ENCODE measurements at places on chromosomes 5 and 9.

DNA sequence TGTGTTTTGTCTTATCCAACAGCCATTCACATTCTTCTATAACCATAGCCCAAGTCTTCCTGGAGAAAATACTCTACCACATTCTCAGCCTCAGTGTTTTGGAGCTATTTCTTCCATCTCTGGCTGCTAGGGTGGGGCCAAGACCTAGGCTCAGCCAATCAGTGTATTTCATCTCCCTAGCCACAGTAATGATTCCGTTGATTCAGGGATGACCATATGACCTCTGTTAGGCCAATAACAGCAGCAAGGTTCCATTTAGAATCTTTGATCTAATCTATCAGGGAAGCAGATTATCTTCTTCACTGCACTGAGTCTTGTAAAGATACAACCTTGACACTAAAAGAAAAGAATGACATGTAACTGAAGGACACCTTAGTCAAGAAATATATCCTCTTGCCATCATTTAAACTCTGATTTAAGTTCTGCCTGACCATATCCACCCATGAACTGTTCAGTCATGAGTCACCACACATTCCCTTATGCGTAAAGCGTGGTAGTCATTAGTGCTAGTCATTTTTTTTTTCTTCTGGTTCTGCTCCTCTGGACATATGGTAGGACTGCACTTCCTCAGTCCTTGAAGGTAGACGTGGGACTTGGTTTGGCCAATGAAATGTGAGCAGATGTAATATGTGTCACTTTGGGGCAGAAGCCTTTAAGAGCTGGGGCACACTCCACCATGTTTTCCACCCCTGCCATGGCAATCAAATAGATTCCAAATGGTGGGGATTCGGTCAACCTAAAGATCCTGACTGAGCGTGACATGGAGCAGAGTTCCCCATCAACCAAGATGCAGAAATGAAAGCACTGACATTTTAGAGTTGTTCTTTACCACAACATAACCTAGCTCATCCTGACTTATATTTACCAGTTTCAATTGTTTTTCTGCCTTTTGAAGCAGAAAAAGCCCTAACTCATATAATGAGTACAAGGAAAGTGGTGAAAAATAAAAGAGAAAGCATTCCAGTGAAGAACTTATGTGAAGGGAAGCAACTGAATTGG is 12.7 kb upstream of the PRELID2 start:
- no peak for DNase-seq

DNA sequence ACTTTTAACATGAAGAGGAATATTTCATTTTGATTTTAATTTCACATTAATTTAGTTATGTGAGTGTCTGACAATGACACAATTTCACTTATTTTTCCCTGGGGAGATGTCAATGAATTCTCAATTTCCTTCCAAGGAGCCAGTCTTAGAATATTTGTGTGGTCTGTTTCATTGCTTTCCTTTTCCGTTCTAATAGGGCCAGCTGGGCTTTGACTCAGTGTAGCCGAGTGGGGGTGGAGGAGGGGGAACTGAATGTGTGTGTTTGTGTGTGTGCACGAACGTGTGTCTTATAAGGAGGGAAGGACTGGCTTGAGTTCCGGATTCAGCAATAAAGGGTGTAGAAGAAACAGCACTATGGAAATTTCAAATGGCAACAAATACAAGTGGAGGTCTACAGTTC is 100.0 kb downstream of the BASP1 start:
- no peak for DNase-seq

GRCh38 chr9:109474170-109474569 is 23.9 kb downstream of the PTPN3 start:
- DNase-seq, result no peak

DNA sequence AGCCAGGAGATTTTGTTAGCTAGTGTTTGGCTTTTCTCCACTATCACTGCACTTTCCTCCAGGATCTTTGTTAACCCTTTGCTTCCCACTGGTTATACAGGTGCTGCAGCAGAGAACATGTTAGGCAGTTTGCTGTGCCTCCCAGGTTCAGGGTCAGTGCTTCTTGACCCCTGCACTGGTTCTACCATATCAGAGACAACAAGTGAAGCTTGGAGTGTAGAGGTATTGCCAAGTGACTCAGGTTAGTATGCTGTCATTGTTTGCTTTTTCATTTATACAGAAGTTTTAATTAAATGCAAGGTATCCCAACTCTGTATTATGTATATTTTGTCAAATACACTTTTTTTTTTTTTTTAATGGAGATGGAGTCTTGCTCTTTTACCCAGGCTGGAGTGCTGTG is 68.4 kb downstream of the GAPVD1 start:
- no peak for DNase-seq

DNA sequence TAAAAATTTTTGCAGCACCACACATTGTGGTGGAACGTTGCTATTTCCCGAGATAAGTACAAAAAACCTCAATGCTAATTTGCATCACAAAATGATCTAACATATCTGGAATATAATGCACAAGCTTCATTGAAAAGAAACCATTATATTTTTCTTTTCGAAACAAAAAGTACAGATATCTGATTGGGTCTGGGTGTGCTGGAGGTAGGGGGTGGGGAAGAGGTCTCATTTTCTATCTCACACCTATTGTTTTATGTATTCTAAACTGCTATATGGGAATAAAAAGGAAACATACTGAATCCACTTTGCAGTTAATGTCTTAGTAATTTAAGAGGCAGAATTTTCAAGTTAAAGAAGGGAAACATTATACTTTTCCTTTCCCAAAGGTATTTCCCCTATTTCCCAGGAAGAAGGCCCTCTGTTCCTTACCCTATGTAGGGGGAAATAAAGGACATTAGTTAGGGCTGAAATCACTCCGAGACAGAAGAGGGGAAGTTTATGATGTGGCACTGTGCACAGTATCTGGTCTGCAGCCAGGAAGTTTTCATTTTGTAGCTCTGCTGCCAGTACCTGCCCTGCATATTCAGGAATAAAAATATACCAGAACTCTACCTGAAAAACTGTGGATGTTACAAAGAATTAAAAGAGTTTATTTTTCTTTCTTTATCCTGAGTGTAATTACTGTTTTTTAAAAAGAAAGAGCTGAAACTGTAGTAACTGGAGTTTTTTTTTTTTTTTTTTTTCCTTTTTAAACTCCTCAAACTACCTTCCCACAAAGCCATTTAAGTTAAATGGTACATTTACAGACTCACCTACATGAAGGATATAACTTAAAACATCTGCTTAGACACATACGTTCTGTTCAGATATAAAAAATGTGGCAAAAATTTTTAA is 7.4 kb downstream of the MEF2C start:
- DNase-seq, result no peak

GRCh38 chr9:101536938-101537337 is 3.3 kb downstream of the RNF20 start:
- DNase-seq, result no peak

DNA sequence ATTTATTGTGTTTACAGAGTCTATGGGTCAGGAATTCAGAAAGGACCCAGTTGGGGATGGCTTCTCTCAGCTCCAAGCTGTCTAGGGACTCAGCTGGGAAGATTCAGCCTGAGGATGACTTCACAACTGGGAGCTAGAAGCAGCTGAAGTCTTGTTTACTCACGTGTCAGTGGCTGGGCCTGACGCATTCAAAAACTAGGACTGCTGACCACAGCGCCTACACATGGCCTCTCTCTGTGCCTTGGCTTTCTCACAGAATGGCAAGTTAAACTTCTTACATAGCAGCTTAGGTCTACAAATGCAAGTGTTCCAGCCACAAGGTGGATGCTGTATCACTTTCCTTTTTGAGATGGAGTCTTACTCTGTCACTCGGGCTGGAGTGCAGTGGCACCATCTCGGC is 16.3 kb upstream of the PPP2CA start:
- no peak for DNase-seq

DNA sequence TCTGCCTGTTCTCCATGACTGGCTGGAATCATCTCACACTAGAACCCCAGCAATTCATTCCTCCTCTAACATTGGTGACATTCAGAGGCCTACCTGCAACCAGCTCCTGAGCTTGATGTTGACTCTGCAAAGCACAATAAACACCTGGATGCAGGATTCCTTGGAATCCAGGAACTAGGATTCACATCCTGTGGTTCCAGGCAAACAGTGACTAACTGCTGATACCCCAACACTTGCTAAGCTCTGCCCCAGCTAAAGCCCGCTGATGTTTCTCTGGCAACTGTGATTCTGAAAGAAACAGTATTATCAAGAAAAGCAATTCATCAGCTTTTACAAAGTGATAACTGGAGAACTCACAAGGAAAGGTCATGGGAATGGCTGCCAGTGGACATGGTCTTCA is 29.2 kb downstream of the SUSD1 start:
- no peak for DNase-seq

- DNase-seq, result no peak
These were observed 635 bp downstream of the FBN2 start for GRCh38 chr5:128537221-128537999.

Measured in CD4-positive, alpha-beta T cell treated with Interleukin-10 for 1 hour (primary cell).